KG1 (cell line): ENCODE measurements at places on chromosomes 11 and 22.

- no peak for DNase-seq
Observed at GRCh38 chr11:118090545-118091162, 3.9 kb upstream of the SMIM35 start.

DNA sequence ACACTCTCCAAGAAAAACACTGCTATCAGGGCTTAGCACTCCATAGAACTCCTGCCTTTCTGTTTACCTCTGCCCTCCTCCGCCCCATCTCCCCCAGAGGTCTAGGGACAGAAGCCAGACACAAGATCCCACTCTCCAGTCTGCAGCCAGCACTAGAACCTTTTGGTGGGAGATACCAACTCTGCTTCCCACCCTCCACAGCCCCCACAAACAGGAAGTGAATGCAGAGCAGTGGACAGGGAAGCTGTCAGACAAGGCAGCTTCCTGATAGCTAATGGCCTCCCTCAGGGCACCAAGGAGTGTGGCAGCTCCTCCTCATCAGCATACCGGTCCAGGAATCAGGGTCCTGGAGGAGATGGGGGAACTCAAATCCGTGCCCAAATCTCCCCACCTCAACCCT, 5.1 kb downstream of the SCN4B start:
- DNase-seq: no peak

GRCh38 chr11:32312206-32312817, 123.0 kb downstream of the WT1 start:
- no peak for DNase-seq

- no peak for DNase-seq
Observed at GRCh38 chr11:105829084-105829483, 193.0 kb downstream of the MSANTD4 start.

DNA sequence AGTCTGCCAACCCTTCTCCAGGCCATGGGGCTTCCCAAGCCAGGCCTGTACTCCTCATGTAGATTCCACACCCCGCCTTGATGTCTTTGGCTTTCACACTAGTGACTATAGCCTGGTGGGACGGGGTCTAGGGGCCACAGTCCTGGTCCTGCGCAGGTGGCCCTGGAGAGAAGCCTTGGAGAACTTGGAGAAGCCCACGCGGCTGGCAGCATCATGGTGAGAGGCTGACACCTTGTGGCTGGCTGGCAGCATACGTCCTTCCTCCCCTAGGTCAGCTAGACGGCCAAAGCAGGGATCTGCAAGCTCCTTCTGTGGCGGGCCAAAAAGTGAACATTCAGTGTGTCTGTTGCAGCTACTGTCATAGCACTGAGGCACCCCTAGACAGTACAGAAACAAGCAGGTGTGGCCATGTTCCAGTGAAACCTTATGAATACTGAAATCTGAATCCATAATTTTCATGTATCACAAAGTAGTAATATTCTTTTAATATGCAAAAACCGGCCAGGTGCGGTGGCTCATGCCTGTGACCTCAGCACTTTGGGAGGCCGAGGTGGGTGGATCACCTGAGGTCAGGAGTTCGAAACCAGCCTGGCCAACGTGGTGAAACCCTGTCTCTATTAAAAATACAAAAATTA, 42.0 kb downstream of the FAM83F start:
- DNase-seq: peak; percentile 28

DNA sequence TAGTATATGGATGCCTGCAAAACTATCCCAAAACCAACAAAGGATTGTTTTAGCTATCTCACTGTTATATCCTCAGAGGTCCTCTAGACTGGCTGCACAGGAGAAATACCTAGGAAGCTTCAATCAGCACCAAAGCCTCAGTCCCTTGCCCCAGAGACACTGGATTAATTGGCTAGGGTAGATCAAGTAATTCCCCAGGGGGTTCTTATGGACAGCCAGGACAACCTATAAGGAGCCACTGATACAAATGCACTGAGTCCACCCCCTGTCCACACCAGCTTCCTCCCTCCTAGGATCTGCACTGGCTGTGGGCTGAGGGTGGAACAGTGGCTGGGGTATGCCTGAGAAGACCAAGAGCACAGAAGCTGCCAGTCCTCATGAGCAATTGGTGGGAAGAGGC, 16.3 kb downstream of the ADORA2A start:
- DNase-seq: no peak

GRCh38 chr11:10770626-10771254, 19.7 kb downstream of the CTR9 start:
- no peak for DNase-seq

GRCh38 chr11:65498977-65499712, at the start of gene MALAT1:
TSS of gene MALAT1 (plus strand) at chr11:65499045.
- peak; percentile 97 for DNase-seq

DNA sequence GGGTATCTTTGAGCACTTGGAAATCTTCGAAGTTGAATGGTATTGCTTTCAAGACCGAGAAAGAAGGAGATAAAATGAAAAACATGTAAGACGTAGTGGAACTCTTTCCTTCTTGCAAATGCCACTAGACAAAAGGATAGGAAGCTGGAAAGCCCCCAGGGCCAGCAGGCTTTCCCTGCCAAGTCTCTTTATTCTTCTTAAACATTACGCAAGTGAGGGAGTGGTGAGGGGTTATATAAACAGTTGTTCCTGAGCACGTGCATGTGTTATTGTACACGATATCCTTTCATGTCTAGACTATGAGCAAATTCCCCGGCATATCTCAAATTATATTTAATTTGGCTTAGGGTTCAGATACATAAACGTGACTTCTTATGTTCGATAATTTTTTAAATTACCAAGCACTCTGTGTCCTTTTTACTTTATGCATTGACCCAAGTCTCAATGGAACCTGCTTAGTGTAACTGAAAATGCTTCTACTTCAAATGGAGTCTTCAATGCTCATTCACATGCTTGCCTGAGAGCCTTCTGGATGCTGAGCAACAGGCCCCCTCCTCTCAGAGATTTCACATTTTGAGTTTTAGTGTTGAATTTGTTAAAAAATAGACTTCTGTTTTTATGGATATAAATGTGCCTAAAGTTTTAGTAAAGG, 59.0 kb downstream of the PPP2R1B start:
- DNase-seq: no peak

- DNase-seq: no peak
Observed at GRCh38 chr11:101862391-101863233, 52.2 kb upstream of the CEP126 start.

- DNase-seq: no peak
Observed at GRCh38 chr11:32466279-32466915, 31.1 kb upstream of the WT1 start.

GRCh38 chr11:44014968-44015623, 32.7 kb upstream of the ACCSL start:
- DNase-seq: no peak

GRCh38 chr11:41982975-41983374, 523.5 kb upstream of the LRRC4C start:
- DNase-seq: no peak
